ENCODE measurements at places on chromosomes 6 and 20.

- DNase-seq: no peak
Observed at GRCh38 chr6:166705069-166705468, 78.0 kb upstream of the RPS6KA2 start.

DNA sequence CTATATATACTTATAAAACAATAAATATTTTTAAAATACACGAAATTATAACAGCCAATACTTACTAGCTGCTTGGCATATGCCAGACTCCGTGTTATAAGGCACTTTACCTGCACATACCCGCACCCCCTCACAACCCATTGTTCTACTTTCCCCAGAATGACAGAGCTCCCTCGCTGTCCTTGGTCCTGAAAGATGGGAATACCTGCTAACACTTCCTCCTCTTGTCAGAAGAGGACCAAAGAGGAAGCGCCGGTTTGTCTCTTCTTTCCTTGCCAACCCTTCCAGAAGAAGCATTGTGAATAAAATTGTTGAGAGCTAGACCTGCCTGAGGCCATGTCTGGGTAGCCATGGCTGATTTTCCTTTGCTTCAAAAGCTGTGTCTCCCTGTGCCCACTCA lies 149.3 kb downstream of the PTPRT start:
- DNase-seq: peak; percentile 36

GRCh38 chr20:35329435-35330139 lies 37.4 kb upstream of the FAM83C start:
- DNase-seq: peak; percentile 60

- no peak for DNase-seq
Observed at GRCh38 chr6:169302716-169303115, 49.1 kb upstream of the THBS2 start.

- no peak for DNase-seq
Observed at GRCh38 chr6:84967389-84967788, 203.0 kb upstream of the TBX18 start.

- peak; percentile 87 for DNase-seq
Observed at GRCh38 chr20:59733351-59733750, 129.0 kb downstream of the PHACTR3 start.

DNA sequence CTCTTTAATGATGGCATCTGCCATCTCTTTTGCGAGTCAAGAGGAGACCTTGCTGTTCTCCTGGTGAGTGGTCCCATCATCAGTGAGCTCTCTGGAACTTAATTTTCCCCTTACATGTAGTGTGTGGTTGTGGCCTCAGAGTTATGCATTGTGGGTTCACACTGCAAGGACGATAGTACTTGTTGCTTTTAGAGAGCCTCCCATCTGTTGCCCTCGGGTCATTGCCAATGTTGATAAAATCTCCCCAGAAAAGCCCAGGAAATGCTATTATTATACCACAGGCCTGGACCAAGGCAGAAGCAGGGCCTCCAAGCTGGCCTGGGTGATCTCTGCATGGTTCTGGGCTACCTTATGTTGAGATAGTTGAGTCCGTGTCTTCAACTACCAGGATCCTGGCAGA lies 241.6 kb downstream of the BMP7 start:
- no peak for DNase-seq

DNA sequence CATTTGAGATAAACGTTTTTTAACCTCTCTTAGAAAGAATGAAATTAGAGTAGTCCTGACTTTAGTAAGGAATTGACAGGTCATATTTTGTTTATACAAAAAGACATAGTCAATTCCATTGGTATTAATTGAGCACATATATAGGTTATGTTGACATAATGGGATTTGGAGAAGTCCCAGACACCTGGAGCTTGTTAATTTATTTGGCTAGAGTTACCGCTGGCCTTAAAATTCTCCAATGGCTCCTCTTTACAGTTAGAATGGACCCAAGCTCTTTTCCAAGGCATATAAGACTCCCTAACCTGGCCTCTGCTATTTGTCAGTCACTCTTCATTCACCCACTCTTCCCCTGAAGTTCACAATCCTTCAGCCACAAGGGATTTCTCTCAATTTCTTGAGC lies 221.3 kb downstream of the CBLN4 start:
- DNase-seq: no peak

DNA sequence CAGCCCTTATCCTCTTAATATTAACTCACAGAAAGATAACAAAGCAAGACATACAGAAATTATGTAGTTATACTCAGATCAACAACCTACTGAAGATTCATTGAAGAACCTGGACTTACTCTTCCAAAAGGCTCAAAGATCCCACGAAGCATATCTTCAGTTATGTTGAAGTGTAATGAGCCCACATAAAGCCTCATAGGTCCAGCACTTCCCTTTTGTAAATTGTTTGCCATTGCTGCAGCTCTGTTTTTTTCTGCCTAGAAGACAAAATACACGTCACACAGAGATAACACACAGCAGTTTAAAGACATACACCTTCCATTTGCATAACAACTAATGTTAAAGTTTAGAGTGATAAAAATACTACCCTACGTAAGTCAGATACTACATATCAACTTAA lies 20.4 kb downstream of the RBM39 start:
- no peak for DNase-seq

- DNase-seq: no peak
Observed at GRCh38 chr6:47419621-47420020, 58.0 kb upstream of the CD2AP start.

DNA sequence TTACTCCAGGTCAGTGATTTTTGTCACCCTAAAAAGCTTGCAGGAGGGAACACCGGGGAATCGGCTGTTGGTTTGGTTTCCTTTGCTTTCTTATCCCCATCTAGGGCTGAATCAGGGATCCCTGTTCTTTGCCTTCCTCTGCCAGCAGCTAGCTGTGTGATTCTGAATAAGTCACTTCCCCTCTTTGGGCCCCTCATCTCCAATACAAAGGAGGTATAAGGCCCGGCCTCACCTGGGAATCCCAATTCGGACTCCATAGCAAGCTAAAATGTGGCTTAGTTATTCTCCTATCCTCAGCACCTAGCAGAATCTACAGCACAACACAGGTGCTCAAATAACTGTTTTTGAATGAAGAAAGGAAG lies 18.5 kb upstream of the ARMC12 start:
- no peak for DNase-seq

- DNase-seq: no peak
Observed at GRCh38 chr6:15810618-15811017, 147.8 kb upstream of the DTNBP1 start.

DNA sequence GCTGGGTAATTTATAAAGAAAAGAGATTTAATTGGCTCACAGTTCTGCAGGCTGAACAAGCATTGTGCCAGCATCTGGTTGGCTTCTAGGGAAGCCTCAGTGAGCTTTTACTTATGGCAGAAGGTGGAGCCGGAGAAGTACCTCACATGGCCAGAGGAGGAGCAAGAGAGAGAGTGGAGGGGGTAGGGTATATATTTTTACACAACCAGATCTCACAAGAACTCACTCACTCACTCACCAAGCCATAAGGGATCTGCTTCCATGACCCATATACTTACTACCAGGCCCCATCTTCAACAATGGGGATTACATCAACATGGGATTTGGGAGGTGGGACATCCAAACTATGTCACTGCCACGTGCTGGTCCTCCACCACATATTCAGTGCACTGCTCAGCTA lies 152.6 kb upstream of the PRND start:
- DNase-seq: no peak

GRCh38 chr6:56789879-56790278 lies 147.2 kb upstream of the DST start:
- DNase-seq: no peak

DNA sequence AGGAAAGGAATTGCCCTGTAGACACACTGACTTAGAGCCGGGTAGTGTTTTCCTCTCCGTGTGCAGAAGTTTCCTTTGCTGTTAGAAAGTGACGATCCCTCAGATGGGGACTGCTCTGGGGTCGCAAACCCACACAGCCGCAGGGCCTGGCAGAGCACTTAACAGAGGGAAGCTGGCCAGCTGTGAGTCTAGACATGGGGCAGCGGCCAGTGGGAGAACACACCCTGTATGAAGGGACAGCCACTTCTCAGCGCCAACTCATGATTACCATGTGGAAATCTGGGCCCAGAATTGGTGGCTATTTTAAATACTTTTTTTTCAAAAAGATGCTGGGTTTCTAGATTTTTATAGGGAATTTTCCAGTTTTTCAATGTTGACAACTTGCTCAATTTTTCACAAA lies 39.4 kb downstream of the SLC9A8 start:
- DNase-seq: no peak

GRCh38 chr20:44610313-44610962 lies 28.1 kb downstream of the PKIG start:
- peak; percentile 94 for DNase-seq

GRCh38 chr6:142810952-142811514 lies 133.9 kb downstream of the HIVEP2 start:
- no peak for DNase-seq

All from MV-4-11 (cell line).